ENCODE measurements at places on chromosomes 3 and 15.

DNA sequence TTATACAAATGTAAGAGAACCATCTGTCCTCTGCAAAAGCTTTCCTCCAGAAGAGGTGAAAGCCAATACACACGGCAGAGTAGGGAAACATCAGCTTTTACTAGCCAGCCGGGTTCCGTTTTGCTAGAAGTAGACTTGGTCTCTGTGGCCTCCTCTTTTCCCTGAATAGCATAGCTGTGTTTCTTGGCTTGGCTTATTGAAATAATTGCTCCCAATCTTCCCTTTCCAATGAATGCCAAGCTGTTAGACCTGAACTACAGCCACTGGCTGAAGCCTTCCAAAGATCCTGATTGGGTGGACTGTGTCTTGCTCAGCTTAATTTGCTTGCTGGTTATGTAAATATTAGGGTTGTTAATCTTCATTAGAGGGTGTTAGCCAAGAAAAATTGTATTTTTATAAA is 157.8 kb upstream of the ROPN1 start:
- DNase-seq: no peak

DNA sequence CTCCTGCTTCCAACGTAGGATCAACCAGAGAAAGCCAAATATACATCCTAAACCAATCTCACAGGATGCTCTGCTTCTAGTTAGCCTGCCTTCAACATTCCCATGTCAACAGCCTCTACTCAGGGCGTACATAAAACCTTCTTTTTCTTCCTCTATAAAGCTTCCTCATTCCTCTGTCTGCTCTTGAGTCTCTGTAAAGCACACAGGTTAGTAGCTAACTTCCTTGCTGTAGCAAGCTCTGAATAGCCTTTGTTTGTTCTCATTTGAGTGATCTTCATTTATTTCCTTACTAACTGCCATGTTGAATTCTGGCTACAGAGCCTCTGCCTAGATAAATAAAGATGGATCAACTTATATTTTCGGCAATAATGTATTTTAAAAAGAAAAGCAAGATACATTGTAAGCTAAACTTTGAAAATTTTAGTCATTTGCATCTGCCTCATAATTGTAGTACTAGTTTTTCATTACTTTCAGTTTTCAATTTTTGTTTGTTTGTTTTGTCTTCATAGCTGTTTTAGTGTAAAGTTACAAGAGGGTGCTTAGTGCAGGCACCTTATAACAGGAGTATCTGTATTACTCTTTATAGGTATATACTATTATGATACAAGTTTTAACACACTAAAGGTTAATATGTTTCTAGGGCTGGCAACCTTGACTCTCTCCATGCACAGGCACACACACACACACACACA is 498.2 kb downstream of the PYDC2 start:
- DNase-seq: peak; percentile 1

DNA sequence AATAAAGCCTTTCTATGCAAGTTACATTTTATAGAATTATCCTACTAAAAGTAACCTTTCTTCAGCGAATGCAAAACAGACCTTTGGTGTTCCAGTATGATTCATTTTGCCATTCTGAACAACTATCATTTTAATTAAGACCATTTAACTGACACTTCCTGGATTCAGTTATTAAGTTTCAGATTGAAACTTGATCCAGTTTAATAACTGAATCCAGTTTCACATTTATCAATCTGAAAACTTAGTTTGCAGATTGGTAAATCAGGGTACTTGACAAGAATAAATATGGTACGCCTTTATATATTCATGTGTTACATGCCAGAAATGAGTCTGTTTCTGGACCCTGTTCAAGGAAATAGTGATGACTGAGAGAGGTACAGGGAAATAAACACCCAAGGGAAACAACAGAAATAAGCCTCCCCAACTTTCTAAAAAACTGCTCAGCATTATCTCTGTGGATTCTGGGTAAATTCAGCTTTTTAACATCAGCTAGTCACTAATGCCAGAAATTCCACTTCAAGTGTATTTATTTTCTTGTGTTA is 23.3 kb upstream of the NFKBIZ start:
- DNase-seq: peak; percentile 19

- peak; percentile 87 for DNase-seq
Measured at GRCh38 chr3:51343918-51344687, 41.0 kb upstream of the MANF start.

GRCh38 chr3:124293584-124293983 is 301.7 kb upstream of the ROPN1 start:
- no peak for DNase-seq

DNA sequence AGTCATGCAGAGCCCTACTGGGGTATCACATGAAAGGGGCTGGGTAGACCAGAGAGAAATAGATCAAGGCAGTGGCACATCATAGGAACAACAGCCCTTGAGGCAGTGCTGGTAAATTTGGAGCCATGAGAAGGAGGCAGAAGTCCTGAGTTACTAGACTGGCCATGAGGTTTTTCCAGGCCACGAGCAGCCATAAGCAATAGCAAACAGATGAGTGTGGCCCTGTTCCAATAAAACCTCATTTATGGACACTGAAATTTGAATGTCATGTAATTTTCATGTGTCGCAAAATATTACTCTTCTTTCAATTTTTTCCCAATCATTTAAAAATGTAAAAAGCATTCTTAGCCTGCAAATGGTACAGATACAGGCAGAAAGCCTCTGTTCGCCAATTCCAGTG is 28.1 kb upstream of the LRRN1 start:
- DNase-seq: no peak

GRCh38 chr15:59160880-59161593 is 45.6 kb upstream of the LDHAL6B start:
- no peak for DNase-seq

DNA sequence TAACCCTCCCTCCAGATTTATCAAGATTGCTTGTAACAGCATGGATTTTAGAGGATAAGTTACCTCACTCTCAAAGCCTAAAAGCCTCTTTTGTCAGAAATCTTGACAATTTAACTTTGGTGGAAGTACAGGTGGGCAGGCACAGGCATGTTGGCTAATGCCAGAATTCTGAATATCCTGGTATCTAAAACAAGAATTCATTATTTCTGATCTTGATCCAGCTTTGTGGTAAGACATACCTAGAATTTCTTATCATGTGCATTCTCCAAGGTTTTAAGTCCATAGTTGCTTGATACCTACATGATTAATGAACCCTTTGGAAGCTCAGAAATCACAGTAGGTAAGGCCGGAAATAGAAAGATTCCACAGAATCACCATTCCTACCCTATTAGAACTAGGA is 109.9 kb upstream of the TTC14 start:
- peak; percentile 30 for DNase-seq

- DNase-seq: no peak
Measured at GRCh38 chr3:128296469-128297251, 143.4 kb downstream of the EEFSEC start.

GRCh38 chr3:55405436-55405835 is 81.7 kb downstream of the WNT5A start:
- peak; percentile 37 for DNase-seq

- no peak for DNase-seq
Measured at GRCh38 chr3:62237286-62237948, 135.9 kb downstream of the FEZF2 start.

DNA sequence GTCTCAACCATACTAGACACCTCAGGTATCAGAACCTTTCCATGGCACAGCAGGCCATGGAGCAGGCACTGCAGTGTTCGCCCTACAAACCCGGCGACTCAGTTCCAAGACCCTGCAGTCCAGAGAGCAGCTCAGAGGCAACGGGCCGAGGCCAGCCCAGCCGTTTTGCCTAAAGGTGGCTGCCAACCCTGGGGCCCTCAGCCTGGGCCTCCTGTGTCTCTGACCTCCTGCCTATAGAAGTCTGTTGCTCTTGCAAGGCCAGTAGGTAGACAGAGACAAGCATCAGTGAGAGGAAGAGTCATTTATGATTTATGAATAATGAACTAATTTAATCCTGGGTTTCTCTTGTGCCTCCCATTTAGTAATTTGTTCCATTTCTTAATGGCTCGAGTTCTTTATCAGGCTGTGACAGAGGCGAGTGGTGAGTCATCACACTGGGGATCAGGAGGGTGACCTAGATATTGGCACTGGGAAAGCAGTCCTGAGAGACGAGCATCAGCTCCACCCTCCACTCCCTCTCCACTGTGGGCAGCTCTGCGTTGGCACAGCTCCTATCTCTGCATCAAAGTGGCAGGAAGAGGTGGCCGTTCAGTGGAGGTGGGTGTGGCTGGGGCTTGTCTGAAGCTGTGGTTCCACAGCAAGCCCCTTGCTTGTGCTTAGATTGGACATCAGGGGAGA is 79.8 kb downstream of the ABHD5 start:
- DNase-seq: peak; percentile 24

- no peak for DNase-seq
Measured at GRCh38 chr3:77709155-77709554, 669.3 kb downstream of the ROBO2 start.
